ENCODE measurements at places on chromosomes 6 and 20. TPM values are rescaled to one million over a fixed set of nuclear protein-coding genes. Genes with fewer than 3 reads are reported as not detected.

DNA sequence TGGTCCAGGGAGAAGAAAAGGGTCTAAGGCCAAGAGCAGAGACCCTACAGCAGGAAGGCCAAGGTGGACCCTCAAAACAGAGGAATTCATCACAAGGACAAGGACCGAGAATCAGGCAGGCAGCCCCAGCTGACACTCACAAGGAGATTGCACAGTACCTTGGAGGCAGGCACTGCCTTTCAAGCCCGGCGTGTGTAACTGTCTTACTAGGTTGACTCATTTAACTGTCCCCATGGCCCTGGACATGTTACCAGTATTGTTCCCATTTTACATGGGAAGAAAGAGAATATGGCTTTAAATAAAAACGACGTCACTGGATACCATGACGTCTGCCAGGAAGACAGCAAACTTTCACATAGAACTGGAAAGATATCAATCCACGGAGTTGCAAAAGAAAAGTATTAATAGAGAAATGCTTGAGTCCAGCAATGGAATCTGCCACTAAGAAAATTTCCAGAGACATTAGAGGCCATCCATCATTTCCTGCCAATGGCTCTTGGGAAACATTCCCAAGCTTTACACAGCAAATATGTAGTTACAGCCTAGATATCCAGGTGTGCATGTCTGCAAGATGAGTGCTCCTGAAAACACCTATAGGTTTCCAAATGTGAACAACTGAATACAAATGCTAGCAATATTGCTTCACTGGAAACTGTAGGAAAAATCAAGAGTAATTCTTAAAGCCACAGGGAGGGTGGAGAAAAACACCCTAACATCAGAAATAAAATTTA, 111.5 kb upstream of the RPS6KA2 start:
- H3K4me3 ChIP-seq = no peak overlapping the region
- H3K27me3 ChIP-seq = no peaks in the 10 kb centered on the region
- H3K27ac ChIP-seq = no peak overlapping the region
- H3K36me3 ChIP-seq = no peaks in the 10 kb centered on the region
- no peak for DNase-seq

DNA sequence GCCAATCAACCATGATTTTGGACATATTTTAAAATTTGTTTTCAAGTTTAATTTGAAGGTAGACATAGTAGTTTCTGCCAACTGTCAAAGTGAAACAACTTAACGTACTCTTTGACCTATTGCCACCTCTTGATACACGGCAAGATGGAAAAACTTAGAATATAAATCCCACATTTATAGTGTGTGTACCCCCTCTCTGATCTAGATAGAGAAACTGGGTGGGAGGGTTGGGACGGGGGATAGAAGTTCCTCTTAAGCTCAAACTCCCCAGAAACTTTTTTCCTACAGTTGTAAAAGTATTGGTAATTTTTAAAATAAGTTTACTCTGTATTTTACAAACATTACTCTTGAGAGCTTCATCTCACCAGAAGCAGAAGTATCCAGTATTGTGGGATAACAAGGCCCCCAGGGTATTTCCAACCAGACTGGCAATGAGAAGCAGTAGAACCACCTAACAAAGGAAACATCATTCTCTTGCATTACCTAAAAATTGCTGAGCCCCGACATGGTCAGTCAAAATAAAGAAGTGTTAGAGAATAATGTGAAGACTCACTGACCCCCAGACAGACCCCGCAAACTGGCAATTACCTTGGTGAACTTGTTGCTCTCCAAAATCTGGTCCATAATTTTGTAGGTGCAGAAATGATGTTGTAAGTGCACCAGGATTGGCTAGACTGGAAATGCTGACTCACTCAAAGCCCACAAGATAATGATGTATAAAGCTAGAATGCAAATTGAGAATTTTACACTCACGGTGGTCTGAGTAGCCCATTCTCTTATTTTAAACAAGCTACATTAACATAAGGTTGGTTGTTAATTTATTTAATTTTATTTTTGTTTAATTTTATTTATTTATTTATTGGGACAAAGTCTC, 74.7 kb upstream of the TNFAIP3 start:
- H3K4me3 ChIP-seq = no peak overlapping the region
- H3K36me3 ChIP-seq = no peaks in the 10 kb centered on the region
- DNase-seq = no peak
- H3K27ac ChIP-seq = no peak overlapping the region
- H3K27me3 ChIP-seq = no peaks in the 10 kb centered on the region
- peaks cover 9% of the 10 kb centered on the region for H3K4me1 ChIP-seq

- H3K27me3 ChIP-seq = no peaks in the 10 kb centered on the region
- no peak for DNase-seq
- no peak overlapping the region for H3K4me3 ChIP-seq
- H3K27ac ChIP-seq = no peak overlapping the region
- no peaks in the 10 kb centered on the region for H3K36me3 ChIP-seq
These were observed 826.2 kb downstream of the EPHA7 start for GRCh38 chr6:92593201-92593600.

Gene ARG1
- total RNA-seq = not detected

Gene SEMG1
- total RNA-seq = not detected

DNA sequence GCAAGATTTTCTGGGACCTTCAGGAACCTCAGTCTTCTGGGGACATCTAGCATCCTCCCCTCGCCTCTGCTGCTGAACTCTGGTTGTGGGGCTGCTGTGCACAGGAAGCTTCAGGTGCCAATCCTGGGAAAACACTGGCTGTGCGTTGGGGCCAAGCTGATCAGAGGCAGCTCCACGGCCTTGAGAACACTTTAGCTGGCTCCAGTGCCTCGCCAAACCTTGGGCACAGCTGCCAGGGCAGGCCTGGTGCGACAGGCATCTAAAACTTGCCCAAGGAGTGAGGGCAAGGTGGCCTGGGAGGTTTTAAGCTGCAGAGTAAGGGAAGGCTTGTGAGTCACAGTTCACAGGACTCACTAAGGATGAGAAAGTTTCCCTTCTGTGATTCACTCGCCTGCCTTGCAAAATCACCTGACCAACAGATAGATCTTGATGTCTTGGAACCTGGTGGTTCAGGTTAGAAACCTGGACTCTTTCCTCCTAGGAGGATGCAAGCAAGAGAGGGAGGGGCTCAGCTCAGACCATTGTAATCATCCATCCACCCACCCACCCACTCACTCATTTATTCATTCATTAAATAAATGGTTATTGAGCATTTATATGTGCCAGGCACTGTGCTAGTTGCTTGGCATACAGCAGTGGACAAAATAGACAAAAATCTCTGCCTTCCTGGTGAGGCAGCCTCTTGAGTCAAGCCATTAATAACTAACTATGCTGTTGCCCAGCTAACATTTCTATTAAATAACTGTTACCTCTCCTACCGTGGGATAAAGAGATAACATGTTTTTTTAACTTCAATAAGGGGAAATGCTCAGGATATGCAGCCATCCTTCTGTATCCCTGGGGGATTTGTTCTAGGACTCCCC, 2.5 kb upstream of the SPATS1 start:
- H3K27ac ChIP-seq = no peak overlapping the region
- H3K4me1 ChIP-seq = peaks cover 5% of the 10 kb centered on the region
- peaks cover 18% of the 10 kb centered on the region for H3K27me3 ChIP-seq
- no peak for DNase-seq
- H3K4me3 ChIP-seq = no peak overlapping the region

DNA sequence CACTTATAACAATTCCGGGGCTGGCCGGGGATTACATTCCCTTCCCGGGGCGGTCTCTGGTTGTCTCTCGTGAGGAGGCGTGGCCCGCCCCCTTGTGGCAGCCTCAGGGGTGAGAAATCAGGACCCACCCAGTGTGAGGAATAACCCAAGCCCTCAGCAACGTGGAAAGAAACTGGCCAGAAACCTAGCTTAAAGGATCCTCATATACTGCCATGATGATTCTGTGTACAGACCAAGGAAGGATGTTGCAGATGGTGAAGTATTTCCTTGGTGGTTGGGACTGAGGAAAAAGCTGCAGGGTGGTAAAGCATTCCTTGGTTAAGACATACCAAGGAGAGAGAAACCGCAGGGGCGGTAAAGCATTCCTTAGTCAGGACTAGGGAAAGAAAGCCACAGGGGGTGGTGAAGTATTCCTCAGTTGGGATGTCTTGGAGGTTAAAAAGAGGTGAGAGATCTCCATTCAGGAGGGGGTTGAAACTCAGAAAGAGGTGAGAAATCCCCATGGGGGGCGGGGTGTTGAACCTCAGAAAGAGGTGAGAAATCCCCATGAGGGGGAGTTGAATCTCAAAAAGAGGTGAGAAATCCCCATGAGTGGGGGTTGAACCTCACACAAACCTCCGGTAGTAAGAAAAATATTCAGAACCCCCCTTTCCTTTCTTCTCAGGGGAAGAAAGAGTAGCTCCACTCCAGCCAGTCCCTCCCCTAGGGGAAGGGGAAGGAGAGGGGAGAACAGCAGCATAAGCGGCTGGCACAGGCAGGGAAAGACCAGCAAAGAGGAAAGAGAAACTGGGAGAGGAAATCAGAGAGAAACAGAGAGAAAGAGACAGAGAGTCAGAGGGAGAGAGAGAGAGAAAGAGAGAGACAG, 238.1 kb downstream of the RNGTT start:
- no peak overlapping the region for H3K27ac ChIP-seq
- no peaks in the 10 kb centered on the region for H3K36me3 ChIP-seq
- peak; percentile 8 for DNase-seq
- H3K27me3 ChIP-seq = no peaks in the 10 kb centered on the region

GRCh38 chr20:36051318-36052116, 83.1 kb downstream of the CNBD2 start:
- peak overlapping the region; percentile 99 for H3K4me3 ChIP-seq
- peaks cover 28% of the 10 kb centered on the region for H3K4me1 ChIP-seq
- peak overlapping the region; percentile 99 for H3K27ac ChIP-seq
- no peaks in the 10 kb centered on the region for H3K36me3 ChIP-seq

Gene KCNK15
- total RNA-seq = 0.34 TPM

- H3K4me1 ChIP-seq = peaks cover 17% of the 10 kb centered on the region
- H3K36me3 ChIP-seq = no peaks in the 10 kb centered on the region
- H3K27ac ChIP-seq = peak overlapping the region; percentile 94
- peak overlapping the region; percentile 87 for H3K4me3 ChIP-seq
- H3K27me3 ChIP-seq = no peaks in the 10 kb centered on the region
These were observed 328 bp downstream of the RRBP1 start for GRCh38 chr20:17681726-17682102.

DNA sequence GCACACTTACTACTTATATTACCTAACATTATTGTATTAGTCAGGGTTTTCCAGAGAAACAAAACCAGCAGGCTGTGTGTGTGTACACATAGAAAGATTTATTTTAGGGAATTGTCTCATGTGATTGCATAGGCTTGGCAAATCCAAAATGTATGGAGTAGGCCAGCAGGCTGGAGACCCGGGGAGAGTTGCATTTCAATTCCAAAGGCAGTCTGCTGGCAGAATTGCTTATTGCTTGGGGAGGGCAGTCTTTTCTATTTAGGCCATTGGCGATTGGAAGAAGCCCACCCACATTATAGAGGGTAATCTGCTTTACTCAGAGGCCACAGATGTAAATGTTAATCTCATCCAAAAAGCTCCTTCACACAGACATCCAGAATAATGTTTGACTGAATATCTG, 157.0 kb downstream of the ADGRG6 start:
- H3K27ac ChIP-seq = no peak overlapping the region
- no peaks in the 10 kb centered on the region for H3K36me3 ChIP-seq
- no peaks in the 10 kb centered on the region for H3K4me1 ChIP-seq
- no peaks in the 10 kb centered on the region for H3K27me3 ChIP-seq
- no peak for DNase-seq
- H3K4me3 ChIP-seq = no peak overlapping the region

DNA sequence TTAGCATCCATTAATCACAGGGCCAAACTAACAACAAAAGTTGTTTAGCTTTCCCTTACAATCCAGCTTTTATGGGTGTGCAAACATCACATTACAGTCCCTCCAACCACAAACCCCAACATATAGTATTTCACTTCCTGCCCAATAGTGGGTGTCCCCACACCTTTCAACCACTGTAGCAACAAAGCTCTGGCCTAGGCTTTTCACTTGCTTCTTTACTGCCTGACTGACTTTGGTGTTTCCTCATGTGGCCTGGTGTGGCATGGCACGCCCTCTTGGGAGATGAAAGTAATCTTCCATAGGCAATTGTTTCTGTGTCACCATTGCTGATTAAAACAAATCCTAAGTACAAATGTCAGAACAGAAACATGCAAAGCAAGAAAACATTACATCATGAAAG, 46.3 kb downstream of the MCM8 start:
- H3K27ac ChIP-seq = no peak overlapping the region
- no peaks in the 10 kb centered on the region for H3K27me3 ChIP-seq
- DNase-seq = no peak
- no peaks in the 10 kb centered on the region for H3K4me1 ChIP-seq
- H3K36me3 ChIP-seq = no peaks in the 10 kb centered on the region

- DNase-seq = peak; percentile 5
- H3K27ac ChIP-seq = peak overlapping the region; percentile 97
- H3K4me1 ChIP-seq = peaks cover 40% of the 10 kb centered on the region
- H3K27me3 ChIP-seq = no peaks in the 10 kb centered on the region
These were observed 401 bp upstream of the PHF3 start for GRCh38 chr6:63635215-63635587.

- H3K4me3 ChIP-seq = no peak overlapping the region
- no peaks in the 10 kb centered on the region for H3K4me1 ChIP-seq
- H3K27ac ChIP-seq = no peak overlapping the region
- H3K27me3 ChIP-seq = no peaks in the 10 kb centered on the region
- DNase-seq = no peak
- no peaks in the 10 kb centered on the region for H3K36me3 ChIP-seq
These were observed 151.3 kb downstream of the F13A1 start for GRCh38 chr6:6169141-6169540.

GRCh38 chr6:3382326-3383279, 74.2 kb downstream of the SLC22A23 start:
- H3K27me3 ChIP-seq = no peaks in the 10 kb centered on the region
- H3K27ac ChIP-seq = no peak overlapping the region
- no peak overlapping the region for H3K4me3 ChIP-seq
- H3K36me3 ChIP-seq = no peaks in the 10 kb centered on the region
- no peak for DNase-seq

Gene STX7
- total RNA-seq = 70.3 TPM

Gene SLC16A10
- total RNA-seq = 4.2 TPM

Gene PDE7B
- 15.6 TPM for total RNA-seq

Gene OTOR
- total RNA-seq = not detected

All from heart right ventricle (tissue), 16 donors.